ENCODE measurements at places on chromosomes 6 and 20.

- no peak for DNase-seq
These were observed 5.9 kb downstream of the GMEB2 start for GRCh38 chr20:63620991-63621390.

DNA sequence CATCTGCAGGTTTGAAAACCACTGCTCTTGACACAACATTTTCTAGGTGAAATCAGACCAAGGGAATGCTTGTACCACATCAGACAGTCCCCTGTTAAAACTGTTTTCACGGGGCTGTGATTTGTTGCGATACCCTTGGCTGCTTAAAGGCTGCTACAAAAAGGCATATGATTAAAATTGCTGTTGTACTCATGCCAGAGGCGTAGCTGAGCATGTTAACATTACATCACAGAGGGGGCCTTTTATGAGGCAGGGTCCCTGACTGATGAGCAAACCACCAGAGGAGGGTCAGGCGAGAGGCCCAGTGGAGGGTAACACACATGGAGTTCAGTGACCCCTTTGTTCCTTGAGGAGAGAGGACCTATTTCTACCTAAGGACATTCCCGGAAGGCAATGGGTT, 70.4 kb upstream of the CDYL start:
- DNase-seq = no peak

GRCh38 chr6:48994811-48995210, 468.2 kb downstream of the MMUT start:
- no peak for DNase-seq

- no peak for DNase-seq
These were observed 1.5 kb downstream of the HM13 start for GRCh38 chr20:31515775-31516107.

DNA sequence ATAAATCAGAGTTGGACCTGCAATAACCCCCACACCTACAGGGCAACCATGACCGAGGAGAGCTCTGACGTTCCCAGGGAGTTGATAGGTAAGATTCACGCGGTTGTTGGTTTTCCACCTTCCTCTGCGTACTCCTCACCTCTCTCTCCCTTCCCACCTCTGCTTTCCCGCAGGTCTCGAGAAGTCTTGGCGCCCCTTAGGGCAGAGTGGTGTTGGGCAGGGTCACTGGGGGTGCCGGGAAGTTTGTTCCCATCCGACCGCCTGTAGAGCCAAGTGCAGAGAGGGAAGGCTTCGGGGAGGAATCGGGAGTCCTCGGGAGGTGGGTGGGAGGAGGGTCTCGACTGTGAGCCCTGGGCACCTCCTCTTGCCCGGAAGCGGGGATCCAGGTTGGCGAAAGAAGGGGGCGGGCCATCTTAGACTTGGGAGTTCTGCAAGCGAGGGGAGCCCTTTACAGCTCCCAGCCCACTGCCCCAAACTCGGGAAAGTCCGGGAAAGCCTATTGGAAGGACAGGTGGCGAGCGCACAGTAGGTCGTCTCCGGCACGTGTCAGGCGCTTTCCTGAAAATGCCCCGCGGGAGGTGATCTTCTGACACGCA, 672 bp downstream of the CARMIL1 start:
- DNase-seq = no peak

DNA sequence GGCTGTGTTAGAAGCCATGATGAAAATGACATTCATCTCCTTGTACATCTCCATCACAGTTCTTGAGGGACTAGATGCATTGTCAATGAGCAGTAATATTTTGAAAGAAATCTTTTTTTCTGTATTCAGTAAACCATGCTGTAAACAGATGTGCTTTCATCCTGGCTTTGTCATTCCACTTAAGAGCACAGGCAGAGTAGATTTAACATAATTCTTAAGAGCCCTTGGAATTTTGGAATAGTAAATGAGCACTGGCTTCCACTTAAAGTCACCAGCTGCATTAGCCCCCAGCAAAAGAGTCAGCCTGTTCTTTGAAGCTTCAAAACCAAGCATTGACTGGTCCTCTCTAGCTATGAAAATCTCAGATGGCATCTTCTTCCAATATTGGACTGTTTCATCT, 197.8 kb upstream of the HDDC2 start:
- DNase-seq = no peak

DNA sequence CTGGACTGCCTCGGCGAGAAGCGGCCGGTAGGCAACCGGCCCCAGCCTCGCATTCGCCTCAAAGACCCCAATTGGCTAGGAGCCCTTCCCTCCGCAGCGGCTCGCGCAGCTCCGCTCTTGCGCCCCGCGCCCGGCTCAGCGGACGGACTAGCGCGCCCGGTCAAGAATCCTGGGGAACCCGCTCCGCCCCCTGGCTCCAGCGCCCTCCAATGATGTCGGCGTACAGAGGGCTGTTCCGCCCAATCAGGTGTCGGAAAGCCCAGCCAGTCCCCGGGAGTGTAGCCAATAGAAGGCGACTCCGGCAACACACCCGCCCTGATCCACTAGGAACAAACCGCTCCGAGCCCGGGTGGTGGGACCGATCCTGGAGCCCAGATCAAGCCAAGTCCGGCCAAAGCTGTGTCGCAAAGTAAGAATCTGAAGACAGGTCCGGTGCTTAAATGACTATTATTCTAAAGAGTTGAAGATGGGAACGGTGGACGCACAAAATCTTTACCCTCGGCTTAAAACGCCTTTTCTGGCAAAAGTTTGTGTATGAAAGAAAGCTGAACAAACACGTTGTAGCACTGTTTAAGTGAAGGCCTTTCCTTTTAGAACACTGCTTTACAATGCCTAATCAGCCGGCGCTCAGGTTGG, 132.2 kb downstream of the OGFRL1 start:
- peak; percentile 82 for DNase-seq

- no peak for DNase-seq
These were observed 802.4 kb downstream of the TFAP2A start for GRCh38 chr6:9612489-9612888.

DNA sequence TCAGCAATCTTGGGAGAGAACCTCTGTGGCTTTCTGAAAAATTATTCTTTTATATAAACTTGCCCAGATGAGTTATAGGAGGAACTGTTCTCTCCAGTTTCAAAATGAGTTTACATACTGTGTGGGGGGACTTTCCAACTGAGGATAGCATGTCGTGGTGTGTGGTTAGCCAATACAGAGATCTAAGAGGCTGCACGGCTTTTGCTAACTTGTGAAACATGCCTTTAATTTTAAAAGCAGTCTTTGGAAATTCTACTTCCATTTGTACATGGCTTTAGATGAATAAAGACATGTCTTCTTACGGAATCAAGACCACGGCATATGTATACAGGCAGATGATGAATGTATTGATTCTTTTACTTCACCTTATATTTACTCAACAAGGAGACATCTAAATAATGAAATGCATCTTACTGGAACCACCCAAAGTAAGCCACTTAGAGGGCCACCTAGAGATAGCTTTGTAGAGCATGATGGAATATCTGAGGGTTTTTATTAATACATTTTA, 39.8 kb downstream of the HIVEP1 start:
- no peak for DNase-seq

DNA sequence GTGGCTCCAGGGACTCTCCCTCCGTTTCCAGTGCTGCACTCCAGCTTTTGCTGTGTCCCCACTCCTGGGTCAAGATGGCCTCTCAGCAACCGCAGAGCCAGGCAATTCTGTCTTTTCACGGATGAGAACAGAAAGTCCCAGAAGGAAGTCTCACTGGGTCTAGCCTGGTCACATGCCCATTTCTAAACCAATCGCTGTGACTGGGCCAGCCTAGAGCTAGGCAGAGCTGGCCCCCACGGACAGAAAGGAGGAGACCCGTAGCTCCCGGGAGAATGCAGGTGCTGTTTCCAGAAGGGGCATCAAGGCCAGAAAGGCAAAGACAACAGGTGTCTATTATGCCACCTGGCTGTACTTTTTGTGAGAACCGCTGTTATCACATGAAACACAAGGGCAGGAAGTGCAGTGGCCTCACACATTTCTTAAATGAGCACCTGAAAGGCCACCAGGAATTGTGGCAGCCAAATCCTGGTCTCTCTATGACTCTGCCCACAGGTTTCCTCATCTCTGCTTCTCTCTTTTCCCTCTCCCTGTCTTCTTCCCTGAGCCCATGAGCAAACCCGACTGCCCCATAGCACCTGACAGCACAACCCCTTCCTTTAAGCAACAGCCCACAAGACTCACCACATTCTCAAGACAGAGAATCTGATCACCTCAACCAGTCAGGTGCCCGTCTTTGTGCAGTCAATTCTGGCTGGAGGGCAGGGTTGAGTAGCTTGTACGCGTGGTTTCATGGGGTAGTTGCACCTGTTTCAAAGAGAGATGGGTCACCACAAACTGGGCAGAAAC, 37.1 kb upstream of the B4GALT5 start:
- DNase-seq = no peak

DNA sequence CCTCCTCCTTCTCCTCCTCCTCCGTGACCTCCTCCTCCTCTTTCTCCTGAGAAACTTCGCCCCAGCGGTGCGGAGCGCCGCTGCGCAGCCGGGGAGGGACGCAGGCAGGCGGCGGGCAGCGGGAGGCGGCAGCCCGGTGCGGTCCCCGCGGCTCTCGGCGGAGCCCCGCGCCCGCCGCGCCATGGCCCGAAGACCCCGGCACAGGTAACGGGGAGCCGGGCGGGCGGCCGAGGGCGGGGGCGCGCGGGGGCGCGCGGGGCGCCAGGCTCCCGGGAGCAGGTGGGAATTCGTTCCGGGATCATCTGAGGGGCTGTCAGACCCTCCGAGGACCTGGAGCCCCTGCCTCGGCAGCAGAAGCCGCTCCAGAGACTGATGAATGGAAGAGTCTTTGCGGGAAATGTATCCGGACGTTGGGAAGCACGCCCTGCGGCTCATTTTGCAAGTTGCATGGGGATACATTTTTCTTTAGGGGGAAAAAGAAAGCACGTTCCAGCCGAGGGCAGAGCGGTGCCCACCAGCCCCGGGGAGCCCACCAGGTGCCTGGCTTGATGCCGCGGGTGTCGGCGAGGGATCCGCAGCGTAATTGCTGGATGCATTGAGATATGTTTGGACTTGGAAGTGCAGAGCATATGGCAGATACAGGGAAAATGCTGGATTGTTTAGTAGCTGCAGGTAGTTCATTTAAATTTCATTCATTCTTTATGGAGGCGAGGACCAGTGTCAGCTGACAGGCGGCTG, 394 bp downstream of the MYB start:
- DNase-seq = no peak

GRCh38 chr20:33676121-33676520, 1.9 kb upstream of the NECAB3 start:
- no peak for DNase-seq

DNA sequence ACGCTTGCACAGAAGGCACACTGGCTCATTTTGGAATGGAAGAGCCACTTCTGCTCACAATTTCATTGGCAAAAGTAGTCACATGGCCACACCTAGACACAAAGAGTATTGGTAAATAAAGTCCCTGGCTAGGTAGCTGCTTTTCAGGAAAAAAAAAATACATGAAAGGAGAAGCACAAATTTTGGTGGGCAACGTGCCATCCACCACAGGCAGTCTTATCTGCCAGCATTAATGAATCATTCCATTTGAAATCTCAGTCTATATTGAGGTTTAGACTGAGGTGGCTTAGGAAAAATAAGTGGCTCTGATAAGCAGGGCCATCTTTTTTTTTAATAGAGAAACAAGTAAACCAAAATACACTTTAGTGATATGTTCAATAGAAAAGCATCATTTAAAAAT, 44.3 kb downstream of the ADGRB3 start:
- no peak for DNase-seq

GRCh38 chr6:27280064-27280539, 32.0 kb downstream of the POM121L2 start:
- DNase-seq = no peak

GRCh38 chr6:6865611-6866010, 242.2 kb upstream of the RREB1 start:
- no peak for DNase-seq

DNA sequence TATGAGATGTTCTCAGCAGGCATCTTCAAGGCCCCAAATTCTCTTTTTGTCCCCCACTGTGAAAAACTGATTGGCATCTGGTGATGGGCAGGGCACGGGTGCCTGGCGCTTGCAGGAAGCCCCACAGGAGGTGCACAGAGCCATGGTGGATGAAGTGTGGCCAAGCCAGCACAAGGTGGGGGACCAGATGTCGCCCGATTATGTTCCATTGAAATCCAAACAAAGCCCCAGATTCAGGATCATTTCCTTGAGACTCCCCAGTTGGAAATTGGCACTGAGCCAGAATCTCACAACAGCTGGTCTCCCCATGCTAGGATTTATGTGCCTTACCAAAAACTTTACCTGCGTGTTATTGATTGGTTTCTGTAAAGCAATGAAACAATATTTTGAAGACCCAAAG, 186.1 kb downstream of the ADAT2 start:
- DNase-seq = no peak

GRCh38 chr6:128242765-128243403, 277.5 kb downstream of the PTPRK start:
- no peak for DNase-seq

GRCh38 chr6:96276305-96276704, 245.3 kb upstream of the UFL1 start:
- DNase-seq = no peak

- DNase-seq = no peak
These were observed 10.0 kb downstream of the TXNDC5 start for GRCh38 chr6:7900621-7901020.

- DNase-seq = no peak
These were observed 166.1 kb downstream of the TMEM242 start for GRCh38 chr6:157157258-157157657.

DNA sequence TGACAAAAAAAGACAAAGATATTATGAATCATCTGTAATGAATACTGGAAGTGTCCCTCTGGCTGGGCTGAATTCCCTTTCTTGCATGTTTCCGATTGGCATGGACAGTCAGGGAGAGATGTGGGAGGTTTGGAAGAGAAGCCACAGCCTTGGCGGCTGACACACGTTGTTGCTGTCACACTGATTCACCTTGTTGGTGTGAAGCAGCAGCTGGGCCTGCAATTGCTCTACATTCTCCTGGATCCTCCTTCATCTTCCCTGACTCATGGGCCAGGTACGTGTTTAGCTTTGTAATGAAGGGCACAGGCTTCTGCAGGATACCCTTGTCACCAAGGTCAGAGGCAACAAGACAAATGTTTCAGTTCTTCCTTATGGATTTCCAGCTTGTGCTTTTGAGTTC, 13.4 kb upstream of the SMIM8 start:
- DNase-seq = no peak

GRCh38 chr6:148523048-148523447, 180.4 kb downstream of the SASH1 start:
- DNase-seq = no peak

DNA sequence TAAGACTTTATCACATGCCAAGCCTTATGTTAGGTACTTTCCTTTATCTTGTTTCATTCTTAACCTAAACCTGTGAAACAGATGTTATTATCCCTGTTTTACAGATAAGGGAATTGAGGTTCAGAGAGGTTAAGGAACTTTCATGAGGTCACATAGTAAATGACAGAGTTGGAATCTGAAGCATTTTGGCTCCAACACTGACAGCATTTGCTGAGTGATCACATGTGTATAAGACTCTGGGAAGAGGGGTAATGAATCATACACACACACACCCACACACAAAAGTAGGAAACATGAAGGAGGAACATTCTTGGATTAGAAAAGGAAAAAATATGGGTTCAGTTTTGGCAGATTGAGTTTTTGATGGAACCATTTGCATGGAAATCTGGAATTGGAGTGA, 212.5 kb downstream of the GJA1 start:
- DNase-seq = no peak

GRCh38 chr6:116010386-116010785, 50.3 kb downstream of the FRK start:
- no peak for DNase-seq

- DNase-seq = no peak
These were observed 2.2 kb downstream of the CBLN4 start for GRCh38 chr20:56002908-56003800.

- DNase-seq = no peak
These were observed 60.0 kb downstream of the DNAH8 start for GRCh38 chr6:38774929-38775707.

- DNase-seq = no peak
These were observed 59.5 kb downstream of the CDC40 start for GRCh38 chr6:110239526-110240274.
